ENCODE measurements at places on chromosomes 3 and 15. TPM values are rescaled to one million over a fixed set of nuclear protein-coding genes. Genes with fewer than 3 reads are reported as not detected.

Gene C3orf20
- total RNA-seq = not detected

GRCh38 chr3:167251678-167252077 lies 128.4 kb downstream of the ZBBX start:
- no peak for DNase-seq
- no peaks in the 10 kb centered on the region for H3K4me1 ChIP-seq
- no peaks in the 10 kb centered on the region for H3K36me3 ChIP-seq
- H3K4me3 ChIP-seq = no peak overlapping the region

Gene GPR149
- not detected for total RNA-seq

Gene PRR20G
- not detected for total RNA-seq

GRCh38 chr3:128447561-128448013 lies 19.1 kb downstream of the DNAJB8 start:
- H3K4me3 ChIP-seq = no peak overlapping the region
- no peaks in the 10 kb centered on the region for H3K27me3 ChIP-seq
- H3K27ac ChIP-seq = no peak overlapping the region

Gene FAM3D
- total RNA-seq = not detected

Gene GRK7
- not detected for total RNA-seq

- no peak overlapping the region for H3K4me3 ChIP-seq
- no peak for DNase-seq
- H3K36me3 ChIP-seq = no peaks in the 10 kb centered on the region
- H3K27ac ChIP-seq = no peak overlapping the region
- H3K4me1 ChIP-seq = no peaks in the 10 kb centered on the region
Observed at GRCh38 chr15:64740311-64741170, 34.8 kb downstream of the RBPMS2 start.

DNA sequence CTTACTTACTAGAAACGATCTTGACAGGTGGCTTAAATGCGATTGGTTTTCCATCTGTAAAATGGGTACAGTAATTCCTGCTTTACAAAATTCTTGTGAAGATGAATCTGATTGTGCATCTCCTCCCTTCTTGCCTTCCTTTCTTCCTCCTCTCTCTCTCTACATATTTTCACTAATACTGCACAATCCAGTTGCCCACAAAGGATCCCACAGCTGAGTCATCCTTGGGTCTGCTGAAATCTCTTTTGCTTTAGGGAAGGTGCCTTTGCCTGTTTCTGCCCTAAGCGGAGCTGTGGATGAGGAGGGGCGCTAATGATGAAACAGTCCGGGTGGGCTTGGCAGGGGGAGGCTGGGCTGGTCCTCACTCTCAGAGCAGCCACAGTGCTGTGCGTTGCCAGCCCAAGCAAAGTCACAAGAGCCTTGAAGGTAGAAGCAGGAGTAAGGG lies 46.1 kb downstream of the AMOTL2 start:
- H3K4me1 ChIP-seq = peaks cover 46% of the 10 kb centered on the region
- H3K4me3 ChIP-seq = no peak overlapping the region
- H3K27me3 ChIP-seq = no peaks in the 10 kb centered on the region
- peak overlapping the region; percentile 54 for H3K27ac ChIP-seq

DNA sequence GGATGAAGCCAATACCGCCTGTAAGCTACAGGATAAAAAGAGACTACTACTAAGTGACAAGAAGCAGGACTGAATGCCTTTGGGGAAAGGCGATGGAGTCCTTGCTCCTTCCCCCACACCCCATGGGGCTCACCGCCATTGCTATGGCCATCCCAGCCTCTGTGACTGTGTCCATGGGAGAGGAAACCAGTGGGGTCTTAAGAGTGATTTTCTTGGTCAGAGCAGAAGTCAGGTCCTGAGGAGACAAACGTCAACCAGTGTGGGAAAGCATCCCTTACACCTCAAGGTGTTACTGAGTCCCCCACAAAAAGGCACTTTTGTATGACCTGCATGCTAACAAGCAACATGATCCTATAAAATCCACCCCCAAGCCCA lies 913 bp downstream of the IMPDH2 start:
- H3K27ac ChIP-seq = peak overlapping the region; percentile 87
- no peaks in the 10 kb centered on the region for H3K27me3 ChIP-seq
- peaks cover 43% of the 10 kb centered on the region for H3K36me3 ChIP-seq
- peaks cover under 1% of the 10 kb centered on the region for H3K4me1 ChIP-seq
- no peak for DNase-seq

DNA sequence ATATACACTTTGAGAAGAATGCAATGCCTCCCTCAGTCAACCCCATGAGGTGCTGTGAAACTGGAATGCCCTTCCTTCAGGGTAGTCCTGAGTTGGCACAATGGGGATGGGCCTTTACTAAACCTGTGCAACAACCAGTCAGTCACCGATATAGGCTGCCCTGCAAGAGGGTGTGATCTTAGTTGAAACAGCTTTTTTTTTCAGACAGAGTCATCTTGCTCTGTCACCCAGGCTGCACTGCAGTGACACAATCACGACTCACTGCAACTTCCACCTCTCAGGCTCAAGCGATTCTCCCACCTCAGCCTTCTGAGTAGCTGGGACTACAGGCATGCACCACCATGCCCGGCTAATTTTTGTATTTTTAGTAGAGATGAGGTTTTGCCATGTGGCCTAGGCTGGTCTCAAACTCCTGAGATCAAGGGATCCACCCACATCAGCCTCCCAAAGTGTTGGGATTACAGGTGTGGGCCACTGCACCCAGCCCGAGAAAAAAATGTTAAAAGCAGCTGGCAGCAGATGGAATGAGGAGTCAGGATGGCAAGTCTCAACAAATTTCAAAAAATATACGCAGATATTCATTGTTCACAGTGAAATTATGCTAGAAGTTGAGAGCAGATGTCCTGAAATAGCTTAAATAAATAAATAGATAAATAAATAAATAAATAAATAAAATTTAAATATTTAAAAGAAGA lies 31.8 kb downstream of the MYO5A start:
- no peaks in the 10 kb centered on the region for H3K27me3 ChIP-seq
- no peak overlapping the region for H3K27ac ChIP-seq
- H3K4me1 ChIP-seq = peaks cover 3% of the 10 kb centered on the region
- no peak for DNase-seq
- H3K4me3 ChIP-seq = no peak overlapping the region

Gene UCN2
- total RNA-seq = 3.0 TPM

GRCh38 chr3:151107701-151108100 lies 22.2 kb downstream of the MED12L start:
- no peaks in the 10 kb centered on the region for H3K27me3 ChIP-seq
- H3K36me3 ChIP-seq = no peaks in the 10 kb centered on the region
- no peaks in the 10 kb centered on the region for H3K4me1 ChIP-seq
- no peak for DNase-seq

Gene IL5RA
- not detected for total RNA-seq

DNA sequence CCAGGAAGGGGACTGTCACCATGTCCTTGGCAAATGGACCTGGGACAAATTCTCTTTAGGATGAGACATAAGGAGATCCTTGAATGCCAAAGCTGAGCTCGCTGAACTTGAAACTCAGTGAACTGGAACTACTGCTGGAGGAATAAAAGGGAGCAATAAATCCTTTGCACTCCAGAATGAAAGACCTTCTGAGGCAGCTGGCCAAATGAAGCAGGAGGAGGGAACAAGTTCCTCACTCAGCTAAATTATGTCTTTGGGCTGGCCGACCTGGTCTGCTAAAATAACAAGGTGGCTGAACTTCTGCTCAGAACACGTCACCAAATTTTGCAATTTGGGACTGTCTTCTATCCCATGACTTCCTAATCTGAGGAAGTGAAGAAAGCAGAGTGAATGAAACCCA lies 314.7 kb downstream of the LPP start:
- H3K27ac ChIP-seq = peak overlapping the region; percentile 40
- peaks cover 21% of the 10 kb centered on the region for H3K4me1 ChIP-seq
- no peaks in the 10 kb centered on the region for H3K36me3 ChIP-seq
- H3K4me3 ChIP-seq = no peak overlapping the region

DNA sequence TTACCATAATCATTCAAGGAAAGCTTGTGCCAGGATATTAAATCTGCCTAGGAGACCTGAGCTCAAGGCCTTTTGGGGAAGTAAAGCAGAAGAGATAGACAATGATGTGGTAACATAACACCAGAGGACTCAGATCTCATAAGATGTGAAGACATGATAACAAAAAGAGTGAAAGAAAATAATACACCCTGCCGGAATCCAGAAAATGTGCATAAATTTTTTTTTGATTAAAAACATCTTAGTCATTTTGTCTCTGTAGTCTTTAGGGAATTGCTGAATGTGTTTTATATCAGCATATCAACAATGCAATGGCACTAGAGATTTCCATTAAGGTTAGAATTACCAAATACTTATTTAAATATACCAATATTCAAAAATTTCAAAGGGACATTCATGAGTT lies 326.8 kb upstream of the ROBO1 start:
- H3K27me3 ChIP-seq = no peaks in the 10 kb centered on the region
- H3K36me3 ChIP-seq = no peaks in the 10 kb centered on the region
- H3K4me3 ChIP-seq = no peak overlapping the region
- no peaks in the 10 kb centered on the region for H3K4me1 ChIP-seq

DNA sequence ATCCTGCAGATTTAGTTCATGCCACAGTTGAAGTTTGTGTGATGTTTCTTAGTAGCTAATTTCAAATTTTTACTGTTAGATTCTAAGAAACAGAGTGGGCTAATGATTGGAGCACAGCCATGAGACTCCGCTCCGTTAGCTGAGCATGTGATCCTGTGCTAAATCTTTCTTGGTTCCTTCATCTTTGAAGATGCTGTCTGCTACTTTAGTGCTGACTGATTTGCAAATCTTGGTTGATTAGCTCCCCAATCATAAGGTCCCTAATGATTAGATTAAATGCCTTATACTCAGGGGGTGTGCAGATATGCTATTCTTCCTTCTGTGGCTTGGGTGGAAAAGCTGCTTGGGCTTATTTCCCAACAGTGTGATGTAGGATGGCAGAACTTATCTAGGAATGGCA lies 129.5 kb upstream of the ZBED2 start:
- no peaks in the 10 kb centered on the region for H3K27me3 ChIP-seq
- no peak for DNase-seq
- no peak overlapping the region for H3K27ac ChIP-seq
- H3K36me3 ChIP-seq = no peaks in the 10 kb centered on the region
- peaks cover 34% of the 10 kb centered on the region for H3K4me1 ChIP-seq
- no peak overlapping the region for H3K4me3 ChIP-seq

- DNase-seq = no peak
- H3K4me3 ChIP-seq = no peak overlapping the region
- H3K27ac ChIP-seq = no peak overlapping the region
Observed at GRCh38 chr3:127039719-127040118, 56.8 kb downstream of the PLXNA1 start.

Gene SLC15A2
- total RNA-seq = 4.7 TPM

Gene IQCF5
- not detected for total RNA-seq

DNA sequence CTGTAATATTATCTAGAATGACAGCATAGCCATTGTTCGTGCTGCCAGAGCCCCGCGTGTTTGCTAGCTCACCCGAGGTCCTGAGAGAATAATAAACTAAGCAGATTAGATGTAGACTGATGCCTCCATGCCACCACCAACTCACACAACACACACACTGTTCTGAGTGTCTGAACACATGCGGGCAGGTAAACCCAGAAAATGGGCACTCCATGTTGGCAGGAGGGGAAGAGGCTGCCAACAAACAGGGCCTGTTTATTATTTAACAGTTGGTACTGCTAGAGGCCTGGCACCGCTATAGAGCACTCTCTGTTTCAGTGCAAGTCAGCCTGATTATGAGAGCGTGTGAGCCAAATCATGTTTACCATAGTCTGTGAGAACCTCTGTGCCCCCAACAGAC lies 299.0 kb downstream of the ZBTB20 start:
- H3K4me1 ChIP-seq = peaks cover 33% of the 10 kb centered on the region
- DNase-seq = no peak
- H3K27me3 ChIP-seq = no peaks in the 10 kb centered on the region
- H3K27ac ChIP-seq = peak overlapping the region; percentile 55

DNA sequence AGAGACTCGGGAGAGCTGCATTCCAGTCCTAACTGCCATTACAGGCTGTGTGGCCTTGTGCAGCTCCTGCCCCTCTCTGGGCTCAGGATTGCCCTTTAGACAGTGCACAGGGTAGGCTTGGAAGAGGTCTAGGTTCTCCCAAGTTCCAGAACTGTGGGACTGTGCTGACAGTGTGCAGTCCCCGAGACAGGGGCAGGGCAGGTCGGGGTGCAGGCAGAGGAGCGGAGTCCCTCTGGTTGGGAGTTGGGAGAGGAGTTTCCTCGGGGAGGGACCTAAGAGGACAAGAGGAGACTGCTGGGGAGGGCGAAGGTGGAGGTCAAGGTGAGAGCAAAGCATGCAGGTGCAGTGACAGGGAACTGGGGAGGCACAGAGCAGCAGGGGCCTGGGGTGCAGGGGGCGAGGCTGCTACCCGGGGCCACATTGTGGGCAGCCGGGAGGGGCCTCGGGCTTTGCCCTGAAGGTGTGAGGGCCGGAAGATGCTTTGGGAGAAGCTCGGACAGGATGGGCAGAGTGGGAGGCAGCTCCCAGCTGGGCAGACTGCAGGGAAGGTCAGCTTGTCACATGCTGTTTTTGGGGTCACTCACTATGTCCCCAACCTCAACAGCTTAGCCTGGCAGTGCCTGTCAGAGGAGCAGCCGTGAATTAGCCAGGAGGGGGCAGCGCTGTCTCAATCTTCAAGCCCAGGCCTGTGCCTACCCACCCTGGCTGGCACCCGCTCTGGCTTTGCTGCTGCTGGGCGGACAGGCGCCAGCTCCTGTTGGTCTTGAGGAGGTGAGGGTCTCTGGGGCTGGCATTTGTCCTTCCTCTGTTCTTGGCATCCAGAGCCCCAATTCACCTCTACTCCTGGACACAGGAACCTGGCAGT lies 15.4 kb upstream of the CSPG4 start:
- DNase-seq = no peak
- no peak overlapping the region for H3K4me3 ChIP-seq
- H3K36me3 ChIP-seq = no peaks in the 10 kb centered on the region
- peaks cover 4% of the 10 kb centered on the region for H3K4me1 ChIP-seq
- H3K27me3 ChIP-seq = no peaks in the 10 kb centered on the region

- H3K4me3 ChIP-seq = no peak overlapping the region
- H3K27me3 ChIP-seq = no peaks in the 10 kb centered on the region
- no peaks in the 10 kb centered on the region for H3K36me3 ChIP-seq
- DNase-seq = no peak
- no peak overlapping the region for H3K27ac ChIP-seq
- no peaks in the 10 kb centered on the region for H3K4me1 ChIP-seq
Observed at GRCh38 chr3:150022381-150023238, 51.9 kb upstream of the PFN2 start.

Gene CORO2B
- total RNA-seq = 4.3 TPM

DNA sequence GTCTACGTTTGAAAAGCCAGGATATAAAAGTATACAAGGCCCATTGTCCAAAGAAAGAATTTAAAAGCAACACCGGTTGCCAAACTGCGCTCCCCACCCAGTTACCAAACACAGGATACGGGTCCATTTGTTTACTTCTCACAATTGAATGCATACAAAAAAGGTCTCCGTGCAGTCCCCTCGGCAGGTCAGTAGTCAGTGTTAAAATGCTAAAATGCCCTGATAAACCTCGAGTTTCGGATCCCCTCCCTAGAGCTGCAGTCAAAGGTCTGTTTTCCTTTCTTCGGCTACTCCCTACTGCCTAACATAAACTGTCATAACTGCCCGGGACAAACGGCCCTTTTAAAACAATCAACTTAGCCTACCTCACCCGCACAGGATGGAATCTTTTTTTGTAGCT lies 534.6 kb downstream of the FOXP1 start:
- peaks cover 52% of the 10 kb centered on the region for H3K4me1 ChIP-seq
- peak overlapping the region; percentile 45 for H3K27ac ChIP-seq
- no peak for DNase-seq
- H3K4me3 ChIP-seq = peak overlapping the region; percentile 16

GRCh38 chr15:74592222-74592621 lies 23.4 kb upstream of the CLK3 start:
- H3K4me3 ChIP-seq = no peak overlapping the region
- H3K4me1 ChIP-seq = peaks cover 11% of the 10 kb centered on the region
- H3K27ac ChIP-seq = no peak overlapping the region

Gene TNIK
- 21.7 TPM for total RNA-seq

Gene WDR93
- total RNA-seq = not detected

GRCh38 chr3:17535274-17535673 lies 207.2 kb downstream of the TBC1D5 start:
- H3K4me1 ChIP-seq = peaks cover 12% of the 10 kb centered on the region
- peak overlapping the region; percentile 4 for H3K4me3 ChIP-seq
- no peaks in the 10 kb centered on the region for H3K36me3 ChIP-seq
- DNase-seq = no peak
- H3K27me3 ChIP-seq = no peaks in the 10 kb centered on the region
